Neural progenitor cell (in vitro differentiated cells): ENCODE measurements at places on chromosomes 2 and 18. TPM values are rescaled to one million over a fixed set of nuclear protein-coding genes. Genes with fewer than 3 reads are reported as not detected.

DNA sequence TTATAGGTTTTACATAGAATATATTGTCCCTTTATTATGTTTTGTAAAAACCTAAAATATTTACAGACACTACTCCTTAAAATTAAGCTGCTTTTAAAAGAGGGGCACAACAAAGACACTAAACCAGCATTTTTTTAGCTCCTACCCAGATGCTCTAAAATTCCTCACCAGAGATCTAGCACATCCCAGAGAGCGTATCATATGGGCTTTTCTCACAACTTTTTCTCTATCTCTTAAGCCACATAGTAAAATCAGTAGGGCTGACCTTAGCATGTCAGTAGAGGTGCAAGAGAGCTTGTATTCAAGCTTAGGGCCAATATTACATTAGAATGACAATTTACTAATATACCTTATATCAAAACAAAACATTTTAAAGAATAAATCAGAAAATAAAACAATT is 216.3 kb downstream of the TMX3 start:
- no peaks in the 10 kb centered on the region for H3K27me3 ChIP-seq
- no peaks in the 10 kb centered on the region for H3K4me1 ChIP-seq
- no peak overlapping the region for H3K4me3 ChIP-seq
- DNase-seq, result no peak
- no peak overlapping the region for H3K27ac ChIP-seq
- H3K36me3 ChIP-seq, result no peaks in the 10 kb centered on the region

GRCh38 chr2:148493822-148494563 is 150.6 kb upstream of the EPC2 start:
- H3K27ac ChIP-seq, result no peak overlapping the region
- H3K4me3 ChIP-seq, result no peak overlapping the region
- H3K27me3 ChIP-seq, result no peaks in the 10 kb centered on the region

DNA sequence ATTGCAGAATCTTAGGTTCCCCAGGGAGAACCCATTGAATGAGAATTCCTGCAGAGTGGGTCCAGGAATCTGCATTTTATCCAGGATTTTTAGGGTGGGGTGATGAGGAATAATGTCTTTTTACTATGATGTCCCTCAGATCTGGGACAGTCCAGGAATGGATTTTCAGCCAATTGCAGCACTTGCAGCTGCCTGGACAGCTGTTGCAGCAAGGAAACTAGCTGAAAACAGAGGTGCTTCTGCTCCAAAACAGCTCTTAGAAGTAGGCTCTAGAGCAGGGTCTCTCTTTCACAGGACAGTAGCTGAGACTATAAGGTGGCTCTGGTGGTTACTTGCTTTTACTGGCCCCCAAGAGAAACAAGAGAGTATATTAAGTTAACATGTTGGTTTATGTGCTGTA is 9.1 kb downstream of the GLI2 start:
- H3K27ac ChIP-seq, result no peak overlapping the region
- no peaks in the 10 kb centered on the region for H3K36me3 ChIP-seq
- no peak overlapping the region for H3K4me3 ChIP-seq
- no peak for DNase-seq
- H3K27me3 ChIP-seq, result no peaks in the 10 kb centered on the region
- peaks cover 53% of the 10 kb centered on the region for H3K4me1 ChIP-seq

DNA sequence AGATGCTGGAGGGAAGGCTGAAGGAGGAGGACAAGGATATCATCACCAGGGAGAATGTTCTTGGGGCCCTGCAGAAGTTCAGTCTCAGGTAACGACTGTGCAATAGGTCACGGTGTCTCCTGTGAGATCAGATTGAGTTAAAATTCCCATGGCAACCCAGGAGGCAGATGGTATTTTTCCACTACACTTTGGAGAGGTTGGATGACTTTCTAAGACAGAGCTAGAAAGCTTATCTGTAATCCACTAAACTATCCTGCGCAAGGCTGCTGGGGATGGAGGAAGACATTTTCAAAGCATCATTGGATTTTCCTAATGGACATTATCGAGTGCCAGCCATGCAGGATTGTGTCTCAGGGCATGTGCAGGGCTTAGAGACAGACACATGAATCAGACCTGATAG is 74.6 kb downstream of the ARMC9 start:
- H3K27me3 ChIP-seq, result no peaks in the 10 kb centered on the region
- H3K36me3 ChIP-seq, result no peaks in the 10 kb centered on the region
- no peak for DNase-seq
- no peak overlapping the region for H3K27ac ChIP-seq
- H3K4me1 ChIP-seq, result no peaks in the 10 kb centered on the region

Gene REG1B
- total RNA-seq, result not detected in 2 replicates

Gene HRH4
- 0.13 TPM in 1 of 2 replicates, not detected in the other for total RNA-seq

DNA sequence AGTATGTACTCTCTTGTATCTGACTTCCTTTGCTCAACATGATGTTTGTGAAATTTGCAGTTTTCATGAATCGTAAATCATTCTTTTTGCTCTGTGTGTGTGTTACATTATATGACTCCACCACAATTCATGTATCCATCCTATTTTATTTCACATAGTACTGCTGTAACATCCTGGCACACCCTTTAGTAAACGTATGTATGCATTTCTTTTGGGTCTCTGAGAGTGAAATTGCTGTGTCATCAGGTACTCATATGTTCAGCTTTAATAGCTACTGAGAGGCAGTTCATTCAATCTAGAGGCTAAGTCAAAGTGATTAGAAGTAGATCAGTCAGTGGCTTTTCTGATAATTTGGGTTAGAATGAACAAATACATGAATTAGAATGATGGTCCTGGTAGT is 118.8 kb downstream of the ESCO1 start:
- H3K27ac ChIP-seq, result peak overlapping the region; percentile 12
- H3K4me3 ChIP-seq, result no peak overlapping the region
- peaks cover 54% of the 10 kb centered on the region for H3K36me3 ChIP-seq
- no peak for DNase-seq
- no peaks in the 10 kb centered on the region for H3K27me3 ChIP-seq
